NCI-H345 (cell line): ENCODE measurements at places on chromosomes 11 and 22.

DNA sequence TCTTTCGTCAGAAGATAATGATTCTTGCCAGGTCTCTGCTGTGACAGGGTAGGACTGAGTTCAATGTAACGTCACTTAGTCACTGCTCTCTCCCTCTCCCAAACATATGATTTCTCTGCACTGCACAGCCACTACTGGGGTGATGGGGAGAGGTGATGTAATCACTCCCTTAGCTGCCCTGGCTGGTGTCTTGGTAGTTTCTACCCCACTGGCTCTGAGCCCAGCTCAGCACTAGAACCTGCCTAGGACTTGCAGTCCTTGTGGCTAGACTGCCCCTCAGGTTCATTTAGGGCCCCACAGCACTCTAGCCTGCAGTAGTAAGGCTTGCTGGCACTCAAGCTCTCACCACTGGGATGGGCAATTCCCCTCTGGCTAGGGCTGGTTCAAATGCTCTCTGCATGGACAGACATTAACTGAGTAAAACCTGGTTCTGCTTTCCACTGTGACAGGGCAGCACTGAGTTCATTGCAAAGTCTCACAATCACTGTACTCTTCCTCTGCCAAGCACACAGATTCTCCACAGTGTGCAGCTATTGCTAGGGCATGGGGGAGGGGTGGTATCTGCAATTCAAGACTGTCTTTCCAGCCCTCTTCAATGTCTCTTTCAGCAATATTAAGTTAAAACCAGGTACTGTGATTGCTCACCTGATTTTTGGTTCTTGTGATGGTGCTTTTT lies 571.4 kb upstream of the FAT3 start:
- no peak for DNase-seq

DNA sequence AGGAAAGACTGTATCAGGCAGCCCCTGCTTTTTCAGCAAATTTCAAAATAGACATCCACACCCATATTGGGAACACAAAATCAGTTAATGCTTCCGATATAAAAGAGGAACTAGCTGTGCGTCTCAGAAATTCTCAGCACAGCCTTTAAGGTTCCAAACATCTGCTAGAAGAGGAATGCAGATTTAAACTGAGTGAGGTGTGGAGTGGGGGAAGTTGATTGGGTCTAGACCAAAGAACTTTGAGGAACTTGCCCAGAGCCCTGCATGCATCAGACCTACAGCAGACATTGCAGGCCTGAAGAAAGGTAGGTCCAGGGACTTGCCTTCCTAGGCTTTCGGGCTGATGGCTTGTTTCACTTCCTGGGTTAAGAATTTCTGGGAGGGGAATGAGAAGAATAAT lies at the start of gene MS4A4A:
TSS of gene MS4A4A (plus strand) at position 255 of the 400 bp plus-strand sequence. CDS start at position 265, 10 bp downstream.
- no peak for DNase-seq

DNA sequence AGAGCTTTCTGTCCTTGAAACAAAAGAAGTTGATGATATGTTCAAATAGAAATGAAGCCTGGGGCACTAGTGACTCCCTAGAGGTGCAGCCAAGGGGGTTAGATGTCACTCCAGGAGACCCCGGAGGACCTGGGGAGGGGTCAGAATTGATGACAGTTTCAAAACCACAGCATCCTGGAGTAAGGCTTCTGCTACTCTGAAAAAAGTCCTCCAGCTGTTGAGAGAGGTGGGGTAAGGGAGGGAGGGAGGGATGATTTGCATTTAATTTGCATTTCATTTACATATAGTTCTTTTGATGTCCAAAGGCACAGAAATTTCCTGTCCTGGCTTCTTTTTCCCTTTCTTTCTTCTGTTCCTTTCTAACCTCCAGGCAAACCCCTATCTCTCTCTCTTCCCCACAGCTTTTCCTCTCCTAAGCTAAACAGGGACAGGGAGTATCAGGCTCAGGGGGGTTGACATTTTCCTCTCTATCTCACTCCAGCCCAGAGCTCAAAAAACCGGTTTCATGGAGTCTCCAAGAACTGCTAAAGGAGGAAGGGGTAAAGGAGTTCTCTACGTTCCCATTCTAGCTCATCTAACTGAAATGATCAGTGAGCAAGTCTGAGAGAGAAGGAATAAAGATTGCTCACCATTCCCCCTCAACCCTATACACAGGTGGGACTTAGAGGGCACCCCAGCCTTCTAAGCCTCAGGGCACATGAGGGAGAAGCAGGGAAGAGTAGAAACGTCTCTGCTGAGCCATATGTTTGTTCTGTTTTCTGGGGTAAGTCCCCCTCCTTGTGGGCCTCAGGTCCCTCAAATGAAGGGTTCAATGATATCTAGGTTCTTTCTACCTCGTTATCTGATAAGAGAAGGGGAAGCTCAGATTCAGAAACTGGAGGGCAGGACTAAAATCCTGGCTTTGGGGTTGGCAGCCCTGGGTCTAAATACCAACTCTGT lies 3.5 kb upstream of the POU2F3 start:
- no peak for DNase-seq

GRCh38 chr11:94107363-94107762 lies 21.3 kb upstream of the PANX1 start:
- DNase-seq: no peak

DNA sequence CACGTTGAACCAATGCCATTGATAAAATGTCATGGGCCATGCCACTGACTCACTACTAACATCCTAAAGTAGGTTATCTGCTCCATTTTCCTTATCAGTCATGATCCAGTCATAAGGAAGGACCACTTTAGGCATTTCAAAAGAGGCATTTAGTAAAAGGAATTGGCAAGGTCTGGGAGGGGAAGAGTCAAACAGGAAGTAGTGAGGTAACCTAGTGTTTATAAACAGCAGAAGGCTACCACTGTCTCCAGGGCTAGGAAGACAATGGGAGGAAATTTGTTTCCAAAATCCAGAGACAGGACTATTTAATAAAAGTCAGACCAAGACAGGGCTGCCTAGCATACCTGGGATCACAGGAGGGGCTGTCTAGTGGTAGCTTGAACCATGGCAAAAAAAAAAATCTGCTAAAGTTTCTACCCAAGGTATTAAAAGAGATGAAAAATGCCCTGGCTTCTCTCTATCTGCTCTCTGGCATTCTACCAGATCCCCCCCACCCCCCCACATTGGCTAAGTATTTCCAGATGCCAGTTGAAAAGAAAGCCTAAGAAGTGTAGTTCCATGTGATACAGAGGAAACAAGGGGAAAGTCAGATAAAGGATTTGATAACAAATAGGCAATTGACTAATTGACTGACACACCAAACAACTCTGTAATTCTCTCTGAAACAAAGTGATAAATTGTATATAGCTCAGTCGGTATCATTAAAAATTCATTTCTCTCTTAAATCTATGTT lies 50.4 kb upstream of the C11orf87 start:
- DNase-seq: no peak

DNA sequence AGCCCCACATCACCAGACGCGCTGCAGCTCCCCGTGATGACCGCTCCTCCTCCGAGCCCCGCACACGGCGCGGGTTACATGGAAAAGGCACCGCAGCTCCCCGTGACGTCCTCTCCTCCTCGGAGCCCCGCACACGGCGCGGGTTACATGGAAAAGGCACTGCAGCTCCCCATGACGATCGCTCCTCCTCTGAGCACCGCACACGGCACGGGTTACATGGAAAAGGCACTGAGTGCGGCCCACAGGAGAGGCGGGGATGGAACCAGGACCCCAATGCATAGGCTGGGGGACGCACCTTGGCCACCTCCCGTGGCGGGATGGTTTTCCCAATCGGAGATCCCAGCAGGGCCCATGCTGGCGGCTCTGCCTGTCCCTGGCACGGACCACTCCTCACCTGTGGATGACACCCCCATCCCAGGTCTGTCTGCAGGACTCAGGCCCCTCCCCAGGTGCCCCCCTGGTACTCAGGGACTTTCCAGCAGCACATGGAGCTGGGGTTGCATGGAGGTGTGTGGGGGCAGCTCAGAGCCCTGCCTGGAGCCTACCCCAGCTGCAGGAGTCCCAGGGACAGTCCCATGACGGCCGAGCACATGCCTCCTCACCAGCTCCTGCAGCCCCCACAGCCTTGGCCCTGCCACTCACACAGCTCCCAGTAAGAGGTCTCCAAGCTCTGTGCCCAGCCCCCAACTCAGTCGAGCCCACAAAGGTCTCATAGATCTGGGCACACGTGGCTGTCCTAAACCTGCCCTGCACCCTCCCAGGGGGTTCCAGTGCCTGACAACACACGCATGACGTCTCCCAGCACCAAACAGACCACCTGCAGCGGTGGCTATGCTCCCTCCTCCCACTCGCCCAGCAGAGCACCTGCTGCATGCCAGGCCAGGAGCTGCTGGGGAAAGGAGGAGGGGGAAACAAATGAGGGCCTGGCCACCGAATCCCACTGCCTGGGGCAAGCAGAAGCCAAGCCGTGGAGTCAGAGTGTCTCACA lies 166.6 kb downstream of the BRD1 start:
- peak; percentile 79 for DNase-seq
